ENCODE measurements at places on chromosomes 5 and 9. TPM values are rescaled to one million over a fixed set of nuclear protein-coding genes. Genes with fewer than 3 reads are reported as not detected.

ADGRD2 gene
- total RNA-seq, result not detected

CARD9 gene
- total RNA-seq, result 0.98 TPM

SVEP1 gene
- not detected for total RNA-seq

LCN10 gene
- total RNA-seq, result not detected

MYOZ3 gene
- total RNA-seq, result not detected

RMI1 gene
- 19.5 TPM for total RNA-seq

FGF10 gene
- not detected for total RNA-seq

KIF27 gene
- 2.3 TPM for total RNA-seq

PCDHA7 gene
- total RNA-seq, result 0.43 TPM

EPB41L4B gene
- 6.5 TPM for total RNA-seq

FBLL1 gene
- not detected for total RNA-seq

GFRA3 gene
- total RNA-seq, result not detected

INPP5E gene
- total RNA-seq, result 6.1 TPM

ZNF484 gene
- 10.4 TPM for total RNA-seq

OTULINL gene
- 0.25 TPM for total RNA-seq

MARCOL gene
- total RNA-seq, result not detected

GDNF gene
- not detected for total RNA-seq

RIGI gene
- 4.0 TPM for total RNA-seq

OR4F3 gene
- 0.31 TPM for total RNA-seq

SHC3 gene
- not detected for total RNA-seq

SPTAN1 gene
- 103 TPM for total RNA-seq

MFAP3 gene
- total RNA-seq, result 21.3 TPM

SHOC1 gene
- total RNA-seq, result not detected

ISOC1 gene
- total RNA-seq, result 28.6 TPM

BTNL8 gene
- total RNA-seq, result not detected

ARID3C gene
- total RNA-seq, result 1.5 TPM

EIF4E1B gene
- not detected for total RNA-seq

LHX3 gene
- not detected for total RNA-seq

TOPORS gene
- total RNA-seq, result 16.7 TPM

Measured in G401 (cell line).